Epithelial cell of proximal tubule (primary cell): ENCODE measurements at places on chromosomes 1 and 21. TPM values are rescaled to one million over a fixed set of nuclear protein-coding genes. Genes with fewer than 3 reads are reported as not detected.

The USH2A gene
- total RNA-seq = not detected in 2 replicates

The VWA5B1 gene
- total RNA-seq = not detected in 2 replicates

The USP24 gene
- total RNA-seq = 19.7 and 24.0 TPM in 2 replicates

The DR1 gene
- 34.9 and 45.7 TPM in 2 replicates for total RNA-seq

The LRRIQ3 gene
- 1.4 TPM in 1 of 2 replicates, not detected in the other for total RNA-seq

The SRSF10 gene
- total RNA-seq = 97.3 and 100 TPM in 2 replicates

The ATP1B1 gene
- 73.0 and 83.3 TPM in 2 replicates for total RNA-seq

The KRTAP10-10 gene
- total RNA-seq = not detected in 2 replicates

The CELA3A gene
- total RNA-seq = not detected in 2 replicates

The MASP2 gene
- not detected in 2 replicates for total RNA-seq

The CASQ1 gene
- total RNA-seq = not detected in 2 replicates

The RGL1 gene
- total RNA-seq = 1.6 and 2.8 TPM in 2 replicates

The FRRS1 gene
- total RNA-seq = 3.1 and 3.3 TPM in 2 replicates

The CTH gene
- total RNA-seq = 2.8 and 3.7 TPM in 2 replicates

The LCE1E gene
- total RNA-seq = not detected in 2 replicates

The MROH9 gene
- total RNA-seq = not detected in 2 replicates

The GNG12 gene
- 67.1 and 95.4 TPM in 2 replicates for total RNA-seq

The HSD3B2 gene
- not detected in 2 replicates for total RNA-seq

The KRTAP7-1 gene
- total RNA-seq = not detected in 2 replicates

The C1QC gene
- total RNA-seq = not detected in 2 replicates

The ZBTB8B gene
- total RNA-seq = 0.07 and 0.23 TPM in 2 replicates

The RASAL2 gene
- total RNA-seq = 7.7 and 10.1 TPM in 2 replicates

The FAM72D gene
- total RNA-seq = 6.1 TPM in 2 replicates

The FCN3 gene
- total RNA-seq = not detected in 2 replicates

The ASPM gene
- total RNA-seq = 38.6 and 39.6 TPM in 2 replicates

The IFI44L gene
- total RNA-seq = 0.51 and 3.6 TPM in 2 replicates

The TMPRSS15 gene
- total RNA-seq = not detected in 2 replicates

The SGIP1 gene
- 6.9 and 8.3 TPM in 2 replicates for total RNA-seq
